LNCaP clone FGC (cell line): ENCODE measurements at places on chromosomes 1 and 21.

- DNase-seq: no peak
Observed at GRCh38 chr1:56540467-56540866, 38.9 kb downstream of the PLPP3 start.

- no peak for DNase-seq
Observed at GRCh38 chr1:101566883-101567538, 330.2 kb downstream of the S1PR1 start.

DNA sequence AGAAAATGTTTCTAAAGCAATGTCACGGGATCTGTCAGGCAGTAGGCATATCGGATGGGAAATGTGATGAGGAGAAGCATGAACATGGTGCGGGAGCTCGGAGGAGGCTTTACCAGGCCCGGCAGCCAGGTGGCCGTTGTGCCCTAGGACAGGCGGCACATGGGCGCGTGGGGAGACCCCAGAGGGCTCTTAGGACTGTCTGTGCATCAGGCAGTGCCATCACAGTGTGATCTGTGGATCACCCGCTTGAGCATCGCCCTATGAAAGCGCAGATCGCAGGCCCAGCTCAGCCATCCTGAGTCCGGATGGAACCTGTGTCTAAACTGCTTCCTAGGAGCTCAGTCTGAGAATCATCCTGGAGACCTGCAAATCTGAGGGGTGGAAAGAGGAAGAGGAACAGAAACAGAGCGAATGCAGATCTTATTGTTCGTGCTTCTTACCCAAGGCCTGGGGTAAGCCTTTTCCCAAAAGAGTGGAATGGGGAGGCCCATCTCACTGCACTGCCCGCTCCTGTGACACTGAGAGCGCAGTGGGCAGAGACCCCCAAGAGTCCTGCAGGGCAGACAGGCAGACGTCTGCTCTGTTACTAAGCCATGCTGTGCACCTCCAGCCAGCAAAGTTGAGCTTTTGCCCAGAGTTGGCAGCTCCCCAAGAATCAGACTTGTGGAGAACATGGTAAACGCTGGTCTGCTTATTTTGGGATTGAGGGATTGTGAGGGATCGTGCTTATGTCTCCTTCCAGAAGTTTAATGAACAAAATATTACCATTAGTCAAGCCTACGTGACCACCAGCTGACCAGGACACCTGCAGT, 251.0 kb downstream of the RHOU start:
- DNase-seq: peak; percentile 49

- DNase-seq: no peak
Observed at GRCh38 chr1:92442351-92442750, 44.4 kb downstream of the GFI1 start.

GRCh38 chr1:99994496-99994895, 24.7 kb downstream of the SLC35A3 start:
- no peak for DNase-seq

- DNase-seq: no peak
Observed at GRCh38 chr1:227763246-227764018, 28.2 kb downstream of the SNAP47 start.

DNA sequence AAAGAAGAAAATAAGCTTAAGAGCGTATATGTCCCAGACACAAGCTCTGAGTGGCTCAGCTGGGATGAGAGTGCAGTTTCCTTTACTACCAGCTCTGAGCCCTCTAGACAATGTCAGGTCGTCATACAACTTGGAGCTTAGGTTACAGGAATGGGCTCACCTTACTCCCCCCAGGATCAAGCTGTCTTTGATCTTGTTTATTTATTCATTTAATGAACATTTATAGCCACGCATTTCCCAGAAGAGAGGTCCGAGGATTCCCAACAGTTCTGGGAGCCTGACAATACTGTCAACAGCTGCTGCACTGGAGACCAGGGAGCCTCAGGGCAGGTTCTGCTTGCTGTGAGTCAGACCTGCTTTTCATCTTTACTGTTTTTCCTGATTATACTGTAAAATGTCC, 378.9 kb downstream of the PLPP3 start:
- DNase-seq: no peak

DNA sequence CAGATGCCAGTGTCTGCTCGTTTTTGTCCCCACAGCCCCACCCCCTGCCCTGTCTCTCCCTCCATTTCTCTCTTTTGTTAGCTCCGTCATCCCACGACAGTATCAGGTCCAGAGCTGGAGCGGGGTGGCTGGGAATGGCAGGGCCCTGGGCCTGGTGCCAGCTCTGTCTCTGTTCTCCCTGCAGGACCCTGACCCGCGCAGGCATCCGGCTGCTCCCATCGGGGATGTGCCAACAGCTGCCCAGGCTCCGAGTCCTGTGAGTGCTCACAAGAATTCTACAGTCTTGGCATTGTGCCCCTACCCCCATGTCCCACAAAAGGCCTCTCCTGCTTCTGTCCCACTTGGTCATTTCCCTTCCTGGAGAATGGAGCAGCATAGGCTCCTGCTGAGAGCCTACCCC, 37.4 kb downstream of the UBE2T start:
- DNase-seq: no peak

GRCh38 chr21:23247334-23247733, 2249.1 kb downstream of the NCAM2 start:
- DNase-seq: no peak

DNA sequence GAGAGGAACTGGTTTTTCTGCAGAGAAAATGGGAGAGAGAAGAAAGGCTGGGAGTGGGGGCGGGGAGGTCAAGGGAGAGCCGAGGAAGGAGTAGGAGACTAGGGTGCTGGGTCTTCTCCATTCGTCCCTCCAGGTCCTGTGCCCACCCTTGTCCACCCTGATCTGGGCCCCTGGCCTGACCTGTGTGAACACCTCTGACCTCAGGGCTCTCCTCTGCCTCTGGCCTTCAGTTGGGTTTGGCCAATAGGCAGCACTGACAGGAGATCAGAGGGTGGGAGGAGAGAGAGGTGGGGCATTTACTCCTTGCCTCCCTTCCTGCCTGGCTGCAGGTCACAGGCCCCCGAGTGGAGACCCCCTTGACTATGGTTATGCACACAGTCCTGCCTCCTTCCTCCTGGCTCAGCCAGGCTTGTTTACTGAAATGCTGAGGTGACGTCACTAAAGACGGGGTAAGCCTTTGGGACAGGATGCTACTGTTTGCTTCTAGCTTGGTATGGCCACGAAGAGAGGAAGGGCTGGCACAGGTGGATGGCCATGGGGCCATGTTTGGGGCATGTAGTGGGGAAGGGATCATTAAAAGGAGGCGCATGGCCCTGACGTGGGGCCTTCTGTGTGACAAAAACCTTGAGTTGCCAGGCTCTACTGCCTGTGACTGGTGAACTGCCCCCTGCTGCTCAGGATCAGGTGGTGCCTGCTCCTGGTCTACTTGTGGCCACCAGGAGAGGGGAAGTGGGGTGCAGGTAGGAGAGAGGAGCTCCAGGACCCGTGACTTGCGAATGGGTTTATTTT, 248.7 kb upstream of the CSF3R start:
- DNase-seq: no peak

GRCh38 chr1:191901651-191902050, 256.6 kb upstream of the RGS18 start:
- DNase-seq: no peak

DNA sequence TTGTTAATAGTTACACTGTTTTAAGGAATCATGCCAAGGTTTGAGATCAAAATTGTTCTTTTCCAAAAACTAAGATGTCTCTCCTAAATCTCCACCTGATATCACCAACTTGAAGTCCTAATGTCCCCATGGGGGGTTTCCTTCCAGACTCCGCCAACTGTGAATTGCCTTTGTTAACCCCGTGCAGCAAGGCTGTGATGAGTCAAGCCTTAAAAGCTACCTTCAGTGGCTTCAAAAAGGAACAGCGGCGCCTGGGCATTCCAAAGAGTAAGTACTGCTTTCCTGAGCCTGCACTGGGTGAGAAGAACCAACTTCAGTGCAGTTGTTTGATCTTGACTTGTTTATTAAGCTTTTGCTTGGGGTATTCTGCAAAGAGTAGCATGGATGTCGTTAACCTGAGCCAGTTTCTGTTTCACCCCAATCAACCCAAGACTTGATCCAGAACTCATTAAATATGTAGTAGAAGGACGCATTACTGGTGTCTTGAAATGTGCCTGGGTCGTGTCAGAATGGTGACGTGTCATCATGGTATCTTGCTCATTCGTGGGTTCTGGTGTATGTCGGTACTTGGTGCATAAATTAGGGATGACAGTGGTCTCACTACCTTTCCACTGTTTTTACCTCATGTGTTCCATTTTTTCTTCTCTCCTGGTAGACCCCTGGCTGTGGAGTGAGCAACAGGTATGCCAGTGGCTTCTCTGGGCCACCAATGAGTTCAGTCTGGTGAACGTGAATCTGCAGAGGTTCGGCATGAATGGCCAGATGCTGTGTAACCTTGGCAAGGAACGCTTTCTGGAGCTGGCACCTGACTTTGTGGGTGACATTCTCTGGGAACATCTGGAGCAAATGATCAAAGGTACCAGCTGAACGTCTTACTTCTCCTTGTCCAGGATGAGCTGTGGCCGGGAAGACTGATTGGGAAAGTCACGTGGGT, 8.7 kb downstream of the ETS2 start:
- DNase-seq: no peak

DNA sequence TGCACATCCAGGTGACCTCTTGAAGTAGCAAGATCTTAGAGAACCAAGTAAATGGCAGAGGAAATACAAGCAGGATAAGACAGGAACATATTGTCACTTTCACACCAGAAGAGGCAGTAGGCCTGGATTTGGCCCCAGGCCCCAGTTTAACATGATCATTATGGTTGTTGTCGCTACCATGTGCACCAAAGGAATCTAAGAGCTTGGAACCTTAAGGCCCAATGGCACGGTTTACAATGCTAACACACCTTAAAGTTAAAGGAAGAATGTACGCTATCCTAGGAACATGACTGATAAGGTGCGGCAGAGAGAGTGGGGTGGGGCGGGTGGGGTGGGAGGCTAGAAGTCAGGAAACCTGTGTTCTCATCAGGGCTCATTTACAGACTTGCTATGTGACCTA, 147.5 kb downstream of the ROR1 start:
- DNase-seq: no peak

DNA sequence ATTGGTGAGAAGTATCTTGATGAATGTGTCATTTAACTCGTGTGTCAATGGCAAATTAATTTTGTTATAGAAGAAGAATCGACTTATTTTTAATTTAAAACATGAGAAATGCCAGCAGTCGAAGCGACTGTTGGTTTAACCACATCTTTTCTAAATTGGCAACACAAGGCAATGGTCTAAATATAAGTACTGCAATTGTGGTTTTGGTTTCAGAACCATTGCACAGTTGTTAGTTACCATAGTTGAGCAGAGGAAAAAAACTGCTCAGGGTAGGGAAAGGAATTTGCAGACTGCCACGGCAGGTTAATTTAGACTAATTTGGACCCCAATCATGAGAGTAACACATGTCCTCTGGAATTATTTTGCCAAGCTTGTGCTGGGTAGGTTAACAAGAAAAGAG, 185.6 kb upstream of the RUNX1 start:
- no peak for DNase-seq

- DNase-seq: no peak
Observed at GRCh38 chr1:91704746-91705145, 181.2 kb downstream of the TGFBR3 start.

DNA sequence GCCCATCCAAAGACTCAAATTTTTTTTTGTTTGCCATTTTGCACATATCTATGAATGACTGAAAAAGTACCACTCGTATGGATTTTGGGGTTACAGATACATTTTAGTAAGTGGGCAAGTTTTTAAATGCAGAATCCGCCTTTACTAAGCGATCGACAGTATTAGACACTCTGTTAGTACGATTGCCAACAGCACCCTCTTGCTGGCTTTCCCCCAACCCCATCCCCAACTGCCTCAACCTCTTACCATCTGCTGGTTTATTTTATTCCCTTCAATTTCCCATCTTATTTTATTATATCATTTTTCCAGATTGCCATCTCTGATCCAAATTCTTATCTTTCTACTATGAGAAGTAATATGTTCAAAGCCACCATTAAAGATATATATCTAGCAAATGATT, 244.8 kb downstream of the LRRIQ3 start:
- no peak for DNase-seq

GRCh38 chr1:31798086-31798432, 17.8 kb downstream of the SPOCD1 start:
- no peak for DNase-seq

DNA sequence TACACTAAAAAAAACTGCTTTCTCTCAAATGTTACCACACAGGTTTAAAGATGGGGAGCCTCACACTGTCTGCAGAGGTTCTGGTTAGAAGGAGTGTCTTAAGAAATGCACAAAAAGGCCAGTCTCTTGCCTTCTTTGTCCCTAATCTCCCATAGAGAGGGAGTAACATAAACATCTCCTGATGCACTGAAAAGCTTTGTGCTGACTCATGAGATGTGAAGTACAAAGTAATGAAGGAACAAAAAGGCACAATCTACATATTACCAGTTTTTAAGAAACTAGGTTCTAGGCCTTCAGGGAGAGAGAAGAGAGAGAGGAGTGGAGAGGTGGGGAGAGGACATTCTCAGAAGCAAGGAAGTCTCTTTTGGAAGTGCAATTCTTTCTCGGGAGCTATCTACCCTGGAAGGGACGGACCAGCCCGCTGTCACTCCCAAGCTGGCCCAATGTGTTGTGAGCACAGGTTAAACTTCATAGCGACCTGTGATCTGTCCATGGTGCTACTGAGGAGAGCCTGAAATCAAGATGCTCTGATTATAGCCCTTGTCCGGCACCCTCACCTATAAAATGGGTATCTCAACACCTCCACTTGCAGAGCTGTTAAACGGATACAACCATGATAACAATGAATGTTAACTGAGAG, 458.1 kb downstream of the DISC1 start:
- peak; percentile 43 for DNase-seq

DNA sequence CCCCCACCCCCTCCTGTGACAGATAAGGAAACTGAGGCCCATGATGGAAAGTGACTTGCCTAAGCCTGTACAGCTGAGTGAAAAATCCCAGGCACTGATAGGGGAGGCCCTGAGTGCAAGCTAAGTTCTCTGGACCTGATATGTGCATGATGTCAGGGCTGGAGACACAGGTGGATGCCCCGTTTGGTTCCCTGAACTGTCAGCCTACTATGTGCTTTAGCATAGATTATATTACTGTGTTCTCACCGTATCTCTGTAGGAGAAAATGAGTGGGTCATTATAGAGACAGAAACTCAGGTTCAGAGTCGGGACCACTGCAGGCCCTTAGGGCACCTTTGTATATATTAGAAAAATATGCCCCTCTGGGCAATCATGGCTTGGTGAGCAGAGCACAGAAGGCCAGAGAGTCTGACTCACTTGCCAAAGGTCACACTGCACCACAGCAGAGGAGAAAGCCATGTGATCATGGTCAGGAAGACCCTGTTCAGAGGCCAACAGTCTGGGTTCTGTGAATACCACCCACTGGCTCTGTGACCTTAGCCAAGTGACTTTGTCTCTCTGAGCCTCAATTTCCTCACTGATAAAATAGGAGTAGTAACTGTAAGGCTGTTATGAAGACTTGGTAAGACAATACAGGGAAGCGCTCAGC, 145.8 kb upstream of the WNT4 start:
- DNase-seq: no peak

GRCh38 chr1:6634371-6635052, 9.8 kb downstream of the THAP3 start:
- no peak for DNase-seq

- no peak for DNase-seq
Observed at GRCh38 chr1:213782941-213783672, 204.7 kb upstream of the PROX1 start.
